ENCODE measurements at places on chromosomes 7 and 10.

GRCh38 chr7:51019191-51019844 lies 236.6 kb upstream of the GRB10 start:
- no peak overlapping the region for H3K4me3 ChIP-seq
- H3K4me1 ChIP-seq: no peaks in the 10 kb centered on the region
- no peak overlapping the region for H3K27ac ChIP-seq
- no peaks in the 10 kb centered on the region for H3K27me3 ChIP-seq
- DNase-seq: no peak
- H3K36me3 ChIP-seq: no peaks in the 10 kb centered on the region

DNA sequence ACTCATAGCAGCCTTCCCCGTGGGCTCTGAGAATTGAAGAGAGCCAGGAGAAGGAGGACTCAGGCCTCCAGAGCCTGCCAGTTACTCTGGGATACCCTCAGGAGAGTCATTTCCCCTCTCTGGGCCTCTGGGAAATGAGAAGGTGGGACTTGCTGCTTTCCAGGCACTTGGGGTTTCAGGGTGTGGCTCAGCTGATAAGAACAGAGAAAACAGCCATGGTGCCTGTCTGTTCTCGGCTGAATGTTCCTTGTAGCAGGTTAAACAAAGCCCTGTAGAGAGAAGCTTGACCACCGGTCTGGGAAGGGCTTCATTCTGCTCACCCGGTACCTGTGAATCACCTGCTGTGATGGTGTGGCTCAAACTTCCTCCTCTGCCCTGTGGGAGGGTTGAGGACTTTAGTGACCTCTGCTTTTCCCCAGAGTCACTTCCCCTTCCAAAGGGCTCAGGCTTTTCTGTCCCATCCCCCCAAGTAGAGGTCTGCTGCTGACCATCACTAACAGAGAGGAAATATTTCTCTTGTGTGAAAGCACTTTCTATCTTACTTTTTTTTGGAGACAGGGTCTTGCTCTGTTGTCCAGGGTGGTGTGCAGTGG lies 212.4 kb upstream of the GALNT17 start:
- no peak overlapping the region for H3K27ac ChIP-seq
- no peaks in the 10 kb centered on the region for H3K4me1 ChIP-seq
- DNase-seq: no peak
- H3K4me3 ChIP-seq: no peak overlapping the region

DNA sequence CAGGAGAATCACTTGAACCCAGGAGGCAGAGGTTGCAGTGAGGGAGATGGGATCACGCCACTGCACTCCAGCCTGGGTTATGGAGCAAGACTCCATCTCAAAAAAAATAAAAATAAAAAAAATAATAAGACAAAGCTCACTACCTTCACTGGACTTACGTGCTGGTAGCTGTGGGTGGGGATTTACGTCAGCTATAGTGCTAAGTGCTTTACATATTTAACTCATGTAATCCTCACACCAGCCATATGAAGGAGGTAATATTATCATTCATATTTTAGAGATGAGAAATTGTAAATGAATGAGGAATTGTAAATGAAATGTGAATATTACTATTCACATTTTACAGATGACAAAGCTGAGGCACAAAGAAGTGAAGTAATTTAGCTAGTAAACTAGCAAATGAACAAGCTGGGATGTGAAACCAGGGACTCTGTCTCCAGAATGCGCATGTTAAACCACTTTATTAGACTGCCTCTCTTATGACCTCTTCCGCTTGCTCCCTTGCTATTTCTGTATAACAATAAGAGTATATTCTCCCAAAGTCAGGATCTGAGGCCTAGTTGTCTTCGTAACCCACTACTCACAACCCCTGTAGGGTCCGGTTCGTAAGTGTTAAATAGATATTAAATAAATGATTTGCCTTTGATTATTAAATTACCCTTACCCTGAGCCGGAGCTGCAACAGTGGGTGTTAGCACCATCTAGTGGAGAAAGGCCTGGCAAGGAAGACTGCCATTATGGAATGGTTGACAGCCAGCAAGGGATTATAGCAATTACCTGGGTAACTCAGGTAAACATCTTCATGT lies 70.2 kb downstream of the HTR7 start:
- no peaks in the 10 kb centered on the region for H3K36me3 ChIP-seq
- H3K27ac ChIP-seq: no peak overlapping the region
- no peaks in the 10 kb centered on the region for H3K27me3 ChIP-seq
- DNase-seq: no peak
- H3K4me3 ChIP-seq: no peak overlapping the region

- no peaks in the 10 kb centered on the region for H3K4me1 ChIP-seq
- no peak overlapping the region for H3K27ac ChIP-seq
These were observed 61.3 kb downstream of the RNLS start for GRCh38 chr10:88521791-88522190.
